Vagina (tissue), 2 donors: ENCODE measurements at places on chromosomes 6 and 20.
A peak's percentile ranks its signal among the peaks of the same experiment; 100 is the strongest.

GRCh38 chr6:32164295-32164694 lies at the start of gene EGFL8:
Gene EGFL8, plus strand, starts transcription at chr6:32164595. Its CDS starts 1,571 bp downstream, at chr6:32166166.
- DNase-seq: no peak

DNA sequence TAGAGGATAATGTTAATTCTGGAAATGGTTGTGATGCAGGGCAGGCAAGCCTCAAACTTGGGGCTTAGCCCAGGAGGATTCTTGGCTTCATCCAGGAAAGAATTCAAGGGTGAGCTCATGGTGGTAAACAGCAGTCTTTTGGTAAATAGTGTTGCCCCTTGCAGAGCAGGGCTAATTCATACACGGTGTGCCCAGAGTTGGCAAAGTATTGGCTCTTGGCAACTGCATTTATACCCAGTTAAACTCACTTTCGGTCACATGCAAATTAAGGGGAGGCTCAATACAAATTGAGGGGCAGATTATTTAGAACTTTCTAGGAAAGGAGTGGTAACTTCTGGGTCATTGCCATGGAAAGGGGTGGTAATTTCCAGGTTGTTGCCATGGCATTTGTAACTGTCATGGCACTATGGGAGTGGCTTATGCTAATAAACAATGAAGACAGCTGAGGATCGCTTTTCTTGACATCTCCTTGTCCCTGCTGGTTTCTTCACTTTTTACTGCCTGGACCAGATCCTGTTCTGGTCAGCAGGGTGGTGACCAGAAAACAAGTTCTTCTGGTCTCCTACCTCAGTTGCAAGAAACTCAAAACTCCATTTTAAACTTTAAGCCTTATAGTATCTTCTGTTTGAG lies 3.9 kb upstream of the OTOR start:
- DNase-seq: no peak

DNA sequence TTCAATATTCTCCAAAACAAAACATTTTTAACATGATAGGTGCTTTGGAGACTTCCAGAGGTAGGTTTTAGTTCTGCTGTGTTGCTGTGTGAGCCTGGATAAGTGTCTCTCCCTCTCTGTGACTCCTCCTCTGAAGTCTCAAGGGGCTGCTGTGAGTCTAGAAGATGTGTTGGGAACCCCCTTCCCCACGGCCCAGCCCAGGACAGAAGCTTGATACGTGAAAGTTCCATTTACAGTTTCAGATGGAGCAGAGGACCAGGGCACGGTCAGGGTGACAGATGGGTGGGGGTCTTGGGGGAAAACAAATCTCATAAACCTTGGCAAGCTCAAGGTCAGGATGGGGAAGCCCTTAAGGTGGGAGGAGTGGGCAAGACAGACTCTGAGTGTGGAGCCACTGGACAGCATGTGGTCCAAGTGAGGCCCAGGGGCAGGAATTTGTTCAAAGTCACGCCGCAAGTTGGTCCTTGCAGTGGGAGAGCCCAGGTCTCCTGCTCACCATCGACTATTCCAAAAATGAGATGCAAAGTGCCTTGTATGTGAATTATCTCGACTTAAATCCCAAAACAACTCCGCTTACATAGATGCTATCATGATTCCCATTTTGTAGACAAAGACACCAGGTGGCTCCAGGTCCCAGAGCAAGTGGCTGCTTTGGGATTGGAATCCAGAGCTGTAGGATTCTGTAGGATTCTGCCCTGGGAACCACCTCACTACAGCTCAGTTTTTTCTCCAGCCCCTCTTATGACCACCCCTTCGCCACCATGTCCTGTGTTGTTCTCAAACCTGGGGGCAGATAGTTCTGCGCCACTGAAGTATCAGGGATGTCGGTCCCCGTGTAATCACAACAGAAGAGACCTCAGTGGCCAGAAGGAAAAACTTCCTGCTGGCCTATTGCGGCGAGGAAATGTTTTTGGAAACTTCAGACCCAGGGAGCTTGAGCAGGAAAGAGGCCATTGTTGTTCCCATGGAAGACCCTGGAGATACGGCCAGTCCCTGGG lies 1.9 kb downstream of the TGM2 start:
- DNase-seq: no peak

DNA sequence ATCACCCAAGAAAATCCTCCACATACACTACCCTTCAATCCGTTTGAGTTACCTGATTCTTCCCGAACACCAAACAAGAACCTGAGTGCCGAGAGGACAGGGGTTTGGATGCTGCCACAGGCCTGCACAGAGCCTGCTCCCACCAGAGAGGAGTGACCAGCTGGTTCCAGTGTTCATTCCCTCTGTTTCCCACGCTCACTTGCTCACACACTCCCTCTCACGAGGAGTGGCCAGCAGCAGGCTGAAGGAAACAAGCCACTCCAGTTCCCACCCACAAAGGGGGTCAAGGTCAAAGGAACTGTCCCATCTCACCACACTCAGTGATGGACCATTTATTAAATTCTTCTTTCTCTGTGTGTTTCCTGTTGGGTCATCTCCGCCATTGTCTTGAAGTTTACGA lies 97.2 kb upstream of the SNX9 start:
- DNase-seq: no peak

DNA sequence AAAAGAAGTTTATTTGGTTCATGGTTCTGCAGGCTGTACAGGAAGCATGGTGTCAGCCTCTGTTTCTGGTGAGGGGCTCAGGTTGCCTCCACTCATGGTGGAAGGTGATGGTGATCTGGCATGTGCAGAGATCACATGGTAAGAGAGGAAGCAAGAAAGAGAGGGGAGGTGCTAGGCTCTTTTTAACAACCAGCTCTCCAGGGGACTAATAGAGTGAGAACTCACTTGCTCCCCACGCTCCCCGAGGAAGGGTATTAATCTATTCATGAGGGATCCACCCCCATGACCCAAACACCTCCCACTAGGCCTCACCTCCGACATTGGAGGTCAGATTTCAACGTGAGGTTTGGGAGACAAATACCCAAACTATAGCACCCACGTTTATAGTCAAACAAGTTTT lies 4.0 kb upstream of the GJB7 start:
- DNase-seq: no peak

DNA sequence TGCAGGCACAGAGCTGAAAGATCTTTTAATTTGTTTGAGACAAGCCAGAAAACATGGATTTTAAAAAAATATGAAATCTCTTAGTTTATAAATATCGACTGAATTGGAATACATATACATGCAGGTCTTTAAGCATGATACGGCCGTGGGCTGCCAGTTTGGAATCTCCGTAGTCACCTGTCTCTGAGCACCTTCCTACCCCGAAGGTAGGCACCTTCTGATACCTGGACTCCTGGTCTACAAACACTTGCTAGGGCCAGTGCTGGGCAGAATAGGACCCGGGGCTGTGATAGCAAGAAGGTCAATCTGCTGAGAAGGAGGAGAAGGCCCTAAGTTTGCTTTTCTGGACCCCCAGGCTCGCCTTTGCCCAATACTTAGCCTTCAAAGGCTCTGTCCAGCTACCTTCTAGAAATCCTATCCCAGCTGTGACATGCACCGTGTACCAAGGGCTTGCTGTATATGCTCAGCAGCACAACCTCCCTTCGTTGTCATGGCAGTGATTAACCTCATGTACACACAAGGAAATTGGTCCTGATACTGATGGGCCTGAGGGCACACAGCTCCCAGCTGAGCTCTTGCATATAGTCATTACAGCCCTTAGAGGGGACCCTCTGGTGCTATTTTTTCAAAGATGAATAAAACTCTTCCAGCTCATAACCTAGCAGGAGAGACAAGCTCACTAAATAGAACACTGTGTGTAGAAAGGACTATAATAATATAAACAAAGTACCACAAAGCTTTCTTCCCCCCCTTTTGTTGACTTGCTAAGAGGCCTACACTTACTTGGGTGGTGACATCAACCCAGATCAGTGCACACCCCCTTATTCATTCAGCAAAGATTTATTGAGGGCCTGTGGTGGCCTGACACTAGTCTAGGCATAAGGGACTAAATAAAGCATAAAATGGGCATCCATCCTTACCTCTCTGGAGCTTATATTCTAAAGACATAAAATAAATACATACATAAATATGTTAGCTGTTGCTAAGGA lies 17.7 kb downstream of the SNPH start:
- no peak for DNase-seq

GRCh38 chr6:56757588-56757984 lies 114.9 kb upstream of the DST start:
- DNase-seq: no peak

- no peak for DNase-seq
Measured at GRCh38 chr6:16337295-16337975, 99.0 kb downstream of the GMPR start.

- DNase-seq: no peak
Measured at GRCh38 chr6:129750360-129750759, 40.4 kb upstream of the ARHGAP18 start.

DNA sequence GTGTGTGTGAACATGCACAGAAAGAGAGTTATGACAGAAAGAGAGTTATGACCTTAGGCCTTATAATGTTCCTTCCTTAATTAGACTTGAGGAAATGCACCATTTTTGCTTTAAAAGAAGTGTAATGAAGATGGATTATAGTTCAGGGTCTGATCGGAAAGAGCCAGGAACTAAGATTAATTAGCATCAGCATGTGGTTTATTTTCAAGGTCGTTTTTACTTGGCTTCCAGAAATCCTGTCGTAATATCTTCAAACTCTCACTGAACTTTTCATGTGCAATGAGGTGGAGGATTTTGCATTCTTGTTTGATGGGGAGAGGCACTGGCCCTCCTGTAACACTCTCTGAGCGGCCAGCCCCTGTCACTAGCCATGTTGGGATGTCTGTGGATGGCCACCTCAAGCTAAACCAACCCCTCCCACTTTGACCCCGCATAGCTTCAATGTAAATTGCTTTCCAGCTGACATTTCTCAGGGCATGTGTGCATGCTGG lies 116.8 kb downstream of the CDC5L start:
- DNase-seq: peak; percentile 67

- no peak for DNase-seq
Measured at GRCh38 chr20:31948008-31948407, 3.8 kb downstream of the PDRG1 start.
